GM12878 (cell line): ENCODE measurements at places on chromosomes 4 and X. TPM values are rescaled to one million over a fixed set of nuclear protein-coding genes. Genes with fewer than 3 reads are reported as not detected.

DNA sequence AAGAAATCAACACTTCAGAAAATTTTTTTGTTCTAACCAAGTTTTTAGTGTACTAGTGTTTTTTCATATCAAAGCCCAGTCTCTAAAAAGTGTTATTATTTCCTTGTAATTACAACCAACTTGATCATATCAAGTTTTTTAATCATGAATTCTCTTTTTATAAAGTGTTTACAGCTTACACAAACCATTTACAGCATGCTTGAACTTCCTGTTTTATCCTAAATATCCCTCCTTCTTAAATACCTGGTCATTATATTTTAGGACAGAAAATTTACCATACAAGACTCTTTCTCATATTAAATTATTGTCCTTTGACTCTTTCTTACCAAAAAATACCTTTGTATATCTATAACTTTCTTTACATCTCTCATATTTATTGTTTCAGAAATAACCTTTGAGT, 89.4 kb upstream of the NPY2R start:
- no peak for DNase-seq
- no peak overlapping the region for H3K4me3 ChIP-seq
- H3K27me3 ChIP-seq: no peaks in the 10 kb centered on the region
- no peaks in the 10 kb centered on the region for H3K4me1 ChIP-seq
- H3K36me3 ChIP-seq: no peaks in the 10 kb centered on the region

- H3K27ac ChIP-seq: no peak overlapping the region
- no peak for DNase-seq
- no peaks in the 10 kb centered on the region for H3K36me3 ChIP-seq
- no peak overlapping the region for H3K4me3 ChIP-seq
- H3K27me3 ChIP-seq: no peaks in the 10 kb centered on the region
- H3K4me1 ChIP-seq: peaks cover 21% of the 10 kb centered on the region
Measured at GRCh38 chr4:3384771-3385710, 56.7 kb upstream of the HGFAC start.

DNA sequence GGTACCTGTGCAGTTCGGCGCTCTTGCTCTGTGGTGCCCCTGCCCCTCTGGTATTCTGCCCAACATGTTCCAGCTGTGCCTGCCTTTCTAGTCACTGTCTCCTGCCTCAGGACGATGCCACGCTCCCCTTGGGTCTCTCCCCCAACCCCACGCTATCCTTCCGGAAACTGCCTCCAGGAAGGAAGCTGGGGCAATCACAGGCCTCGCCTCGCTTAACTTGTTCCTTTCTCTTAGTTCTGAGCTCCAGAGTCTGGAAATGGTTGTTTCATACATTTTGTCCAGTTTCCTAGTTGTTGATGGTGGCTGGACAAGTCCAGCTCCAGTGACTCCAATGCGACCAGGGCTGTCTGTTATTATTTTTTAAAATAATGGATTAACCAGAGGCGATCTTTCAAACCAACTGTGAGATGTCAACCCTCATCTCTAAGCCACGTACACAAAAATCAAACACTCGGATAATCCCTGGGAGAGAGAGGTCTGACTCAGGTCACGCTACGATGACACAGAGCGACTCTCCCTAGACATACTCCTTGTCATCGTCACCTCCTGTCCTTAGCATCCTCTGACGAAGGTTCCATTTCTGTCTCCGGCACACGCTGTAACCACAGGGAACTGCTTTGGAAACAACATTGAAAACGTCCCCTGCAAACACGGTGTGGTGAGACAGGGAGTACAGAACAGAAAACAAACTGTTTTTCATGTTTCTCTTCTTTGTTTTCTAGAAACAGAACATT, 62.5 kb downstream of the ABLIM2 start:
- no peaks in the 10 kb centered on the region for H3K4me1 ChIP-seq
- no peaks in the 10 kb centered on the region for H3K27me3 ChIP-seq
- no peak overlapping the region for H3K4me3 ChIP-seq
- no peak for DNase-seq
- H3K36me3 ChIP-seq: no peaks in the 10 kb centered on the region

DNA sequence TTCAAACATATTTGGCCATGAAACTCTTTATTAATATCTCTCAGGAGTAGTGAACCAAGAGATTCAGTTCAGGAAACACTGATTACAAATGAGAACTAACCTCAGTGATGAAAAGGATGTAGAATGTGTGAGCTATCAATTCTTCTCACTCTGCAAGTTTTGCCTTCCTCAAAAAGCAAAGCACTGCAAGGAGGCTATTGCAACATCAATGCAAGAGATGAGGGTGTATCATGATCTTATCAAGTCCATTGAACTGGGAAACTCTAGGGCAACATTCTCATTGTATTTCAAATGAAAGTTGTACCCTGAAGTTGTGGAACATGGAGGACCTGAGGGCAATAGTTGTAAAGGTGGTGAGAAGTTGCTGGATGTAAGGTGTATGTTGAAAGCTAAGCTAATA, 56.4 kb upstream of the VEGFC start:
- H3K27me3 ChIP-seq: no peaks in the 10 kb centered on the region
- DNase-seq: no peak
- H3K36me3 ChIP-seq: no peaks in the 10 kb centered on the region
- H3K4me3 ChIP-seq: no peak overlapping the region
- H3K27ac ChIP-seq: no peak overlapping the region

- no peaks in the 10 kb centered on the region for H3K36me3 ChIP-seq
- DNase-seq: no peak
- H3K4me3 ChIP-seq: no peak overlapping the region
- H3K27me3 ChIP-seq: no peaks in the 10 kb centered on the region
- no peaks in the 10 kb centered on the region for H3K4me1 ChIP-seq
Measured at GRCh38 chrX:12319003-12319519, 180.8 kb downstream of the FRMPD4 start.

Gene TMEM144
- 1.8 and 2.6 TPM in 2 replicates for total RNA-seq

Gene NLGN3
- 0.33 and 0.56 TPM in 2 replicates for total RNA-seq

Gene POF1B
- 0.64 and 1.1 TPM in 2 replicates for total RNA-seq

Gene HELT
- total RNA-seq: not detected in 2 replicates

Gene SPIN2B
- 6.6 and 6.7 TPM in 2 replicates for total RNA-seq

Gene XK
- total RNA-seq: not detected in 2 replicates

Gene SPANXN1
- not detected in 2 replicates for total RNA-seq
